ENCODE measurements at places on chromosomes 16 and 17.

- DNase-seq: peak; percentile 0
These were observed 81.6 kb upstream of the CHMP6 start for GRCh38 chr17:80910043-80910442.

DNA sequence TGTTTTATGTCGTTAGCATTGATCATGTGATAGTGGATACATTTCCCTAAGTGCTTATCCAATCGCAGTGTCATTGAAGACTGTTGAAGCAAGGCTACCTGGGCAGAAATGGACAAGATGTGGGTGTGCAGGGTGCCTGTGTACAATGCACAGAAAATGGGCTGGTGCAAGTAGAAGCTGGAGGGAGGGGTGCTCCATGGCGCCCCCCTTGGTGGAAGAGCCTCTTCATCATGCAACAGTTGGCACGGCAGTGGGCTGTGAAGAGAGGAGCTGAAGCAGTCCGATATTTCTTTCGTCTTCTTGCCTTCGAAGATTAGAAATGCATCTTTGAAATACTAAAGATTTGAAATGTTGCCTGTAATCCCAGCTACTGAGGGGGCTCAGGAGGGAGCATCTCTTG lies 100.5 kb downstream of the PLCG2 start:
- no peak for DNase-seq

GRCh38 chr16:57473176-57473840 lies 10.8 kb downstream of the POLR2C start:
- DNase-seq: no peak

GRCh38 chr17:4161192-4161966 lies 18.4 kb downstream of the CYB5D2 start:
- DNase-seq: no peak

- DNase-seq: peak; percentile 62
These were observed 2.5 kb upstream of the LASP1 start for GRCh38 chr17:38867179-38867967.

- DNase-seq: no peak
These were observed 17.4 kb upstream of the MAP3K14 start for GRCh38 chr17:45334231-45334630.

DNA sequence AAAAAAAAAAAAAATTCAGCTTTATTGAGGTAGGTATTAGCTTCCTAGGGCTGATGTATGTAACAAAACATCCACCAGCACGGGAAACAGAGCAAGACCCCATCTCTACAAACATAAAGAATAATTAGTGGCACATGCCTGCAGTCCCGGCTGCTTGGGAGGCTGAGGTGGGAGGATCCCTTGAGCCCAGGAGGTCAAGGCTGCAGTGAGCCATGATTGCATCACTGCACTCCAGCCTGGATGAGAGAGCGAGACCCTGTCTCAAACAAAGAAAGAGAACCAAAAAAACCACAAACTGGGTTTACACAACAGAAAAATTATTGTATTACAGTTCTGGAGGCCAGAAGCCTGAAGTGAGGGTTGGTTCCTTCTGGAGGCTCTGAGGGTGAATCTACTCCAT lies 4.0 kb upstream of the MMP25 start:
- no peak for DNase-seq

- DNase-seq: no peak
These were observed 23.1 kb downstream of the RBFOX1 start for GRCh38 chr16:7355758-7356157.

DNA sequence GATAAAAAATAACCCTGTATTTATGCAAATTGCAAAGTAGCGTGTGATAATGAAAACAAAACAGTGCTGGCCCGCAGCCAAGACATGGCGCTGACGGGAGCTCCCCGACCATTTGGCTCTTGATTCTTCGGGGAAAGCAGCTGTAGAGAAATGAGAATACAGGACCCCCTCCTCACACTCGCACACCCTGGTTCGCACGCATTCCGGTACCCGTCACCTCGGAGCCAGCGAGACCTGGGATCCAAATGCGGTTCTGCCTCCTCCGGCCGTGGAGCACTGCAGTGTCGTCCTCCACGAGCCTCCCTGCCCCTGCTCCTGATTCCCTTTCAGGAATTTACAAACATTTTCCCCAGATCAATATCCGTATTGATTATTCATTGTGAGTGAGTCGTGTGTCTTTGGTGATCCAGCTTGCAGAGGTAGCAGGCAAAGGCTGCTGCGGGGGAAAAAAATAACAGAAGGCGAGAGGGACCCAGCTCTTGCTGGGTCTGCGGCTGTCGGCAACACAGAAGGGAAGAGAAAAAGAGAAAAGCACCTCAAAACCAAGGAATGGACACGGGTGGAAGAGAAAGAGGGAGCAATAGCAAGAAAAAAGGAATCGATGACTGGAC lies 184.1 kb upstream of the ZFHX3 start:
- DNase-seq: no peak

- DNase-seq: no peak
These were observed 3.6 kb downstream of the ZNF646 start for GRCh38 chr16:31077592-31078396.

DNA sequence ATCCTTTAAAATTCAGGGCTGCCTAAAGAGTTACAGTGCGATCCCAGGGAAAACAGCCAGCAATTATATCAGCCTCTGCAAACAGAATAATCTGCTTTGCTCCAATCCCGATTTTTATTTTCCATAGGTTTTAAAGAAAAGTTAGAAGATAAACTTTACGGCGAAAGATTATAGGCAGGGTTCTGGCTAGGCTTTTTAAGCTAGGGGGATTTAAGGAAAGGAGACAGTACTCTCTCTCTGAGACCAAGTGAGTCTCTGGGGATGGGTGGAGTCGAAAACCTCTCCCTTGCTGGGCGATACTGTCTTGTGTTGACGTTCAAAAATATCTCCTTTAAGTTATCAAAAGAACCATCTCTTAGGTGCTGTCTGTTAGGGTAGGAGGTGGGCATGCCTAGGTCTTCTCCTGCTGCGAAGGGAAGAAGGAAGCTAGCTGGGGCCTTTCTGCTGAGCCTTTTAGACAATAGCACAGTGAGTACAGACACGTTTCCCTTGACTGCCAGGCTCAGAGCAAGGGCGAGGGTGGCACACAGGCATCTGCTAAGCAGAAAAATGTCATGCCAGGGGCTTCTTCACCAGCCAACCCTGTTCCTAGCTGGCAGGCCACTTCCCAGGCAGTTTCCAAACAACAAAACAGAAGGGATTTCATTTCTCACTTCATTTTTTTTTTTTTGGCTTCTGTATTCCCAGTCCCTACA lies 167.9 kb upstream of the MAF start:
- DNase-seq: no peak

GRCh38 chr17:57329380-57330214 lies 73.3 kb downstream of the MSI2 start:
- DNase-seq: no peak

All from activated naive CD4-positive, alpha-beta T cell treated with anti-CD3 and anti-CD28 coated beads, Interleukin-2, amount 50 U/mL, for 16 hours (primary cell).